RCC 7860 (cell line): ENCODE measurements at places on chromosomes 4 and X.

DNA sequence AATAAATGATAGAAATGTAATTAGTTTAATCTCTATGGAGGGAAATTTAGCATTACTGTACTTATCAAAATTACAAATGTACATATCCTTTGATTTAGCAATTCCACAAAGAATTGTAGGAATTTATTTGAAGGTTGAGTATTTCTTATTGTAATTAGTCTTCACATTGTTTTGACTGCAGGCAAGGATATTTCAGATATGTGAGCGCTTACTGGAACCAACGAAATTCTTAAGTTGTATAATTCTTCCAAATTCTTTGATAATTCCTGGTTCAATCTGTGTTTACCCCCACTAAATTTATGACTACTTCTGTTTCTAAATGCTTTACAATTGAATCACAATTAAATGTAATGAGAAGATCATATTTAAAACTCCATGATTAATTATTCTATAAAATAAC is 26.9 kb upstream of the WWC2 start:
- DNase-seq, result no peak

- peak; percentile 51 for DNase-seq
Observed at GRCh38 chr4:57426779-57427395, 316.7 kb upstream of the IGFBP7 start.

- no peak for DNase-seq
Observed at GRCh38 chr4:138110815-138111214, 131.3 kb downstream of the SLC7A11 start.

DNA sequence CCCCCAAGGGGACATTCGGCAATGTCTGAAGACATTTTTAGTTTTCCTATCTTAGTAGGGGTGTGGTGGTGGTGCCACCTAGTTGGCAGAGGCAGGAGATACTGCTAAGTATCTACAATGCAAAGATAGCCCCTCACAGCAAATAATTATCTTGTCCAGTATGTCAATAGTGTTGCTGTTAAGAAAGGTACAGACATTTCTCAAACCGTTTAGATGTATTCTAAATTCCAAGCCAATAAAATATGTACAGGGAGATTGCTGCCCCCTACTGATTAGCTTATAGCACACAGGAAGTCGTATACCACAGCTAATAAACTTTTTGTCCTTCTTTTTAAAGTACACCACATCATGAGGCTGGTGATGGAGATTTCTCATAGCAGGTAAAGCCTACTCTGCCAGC is 260.5 kb downstream of the TMA16 start:
- DNase-seq, result no peak

- DNase-seq, result no peak
Observed at GRCh38 chr4:185343726-185344581, 51.8 kb downstream of the LRP2BP start.

DNA sequence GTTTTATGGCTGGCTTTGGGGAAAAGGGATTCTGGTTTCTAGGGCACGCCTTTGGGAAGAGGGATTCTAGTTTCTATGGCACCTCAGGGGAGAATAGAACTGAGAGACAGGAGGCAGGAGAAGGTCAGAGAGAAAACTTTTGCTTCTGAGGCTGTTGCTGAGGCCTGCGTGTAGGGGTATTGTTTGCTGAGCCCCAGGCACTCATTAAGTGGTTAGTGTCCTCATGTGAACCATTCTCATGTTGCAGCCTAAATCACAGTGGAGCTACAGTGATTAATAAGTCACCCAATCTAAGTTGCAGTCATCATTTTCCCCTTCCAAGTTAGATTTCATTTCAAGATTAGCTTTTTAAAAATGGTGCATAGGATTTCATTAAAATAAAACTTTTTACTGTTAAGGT is 29.0 kb downstream of the VCX3A start:
- DNase-seq, result no peak

- DNase-seq, result no peak
Observed at GRCh38 chr4:70191647-70192046, 3.9 kb upstream of the ODAM start.

- no peak for DNase-seq
Observed at GRCh38 chr4:176778491-176778890, 14.2 kb downstream of the VEGFC start.

DNA sequence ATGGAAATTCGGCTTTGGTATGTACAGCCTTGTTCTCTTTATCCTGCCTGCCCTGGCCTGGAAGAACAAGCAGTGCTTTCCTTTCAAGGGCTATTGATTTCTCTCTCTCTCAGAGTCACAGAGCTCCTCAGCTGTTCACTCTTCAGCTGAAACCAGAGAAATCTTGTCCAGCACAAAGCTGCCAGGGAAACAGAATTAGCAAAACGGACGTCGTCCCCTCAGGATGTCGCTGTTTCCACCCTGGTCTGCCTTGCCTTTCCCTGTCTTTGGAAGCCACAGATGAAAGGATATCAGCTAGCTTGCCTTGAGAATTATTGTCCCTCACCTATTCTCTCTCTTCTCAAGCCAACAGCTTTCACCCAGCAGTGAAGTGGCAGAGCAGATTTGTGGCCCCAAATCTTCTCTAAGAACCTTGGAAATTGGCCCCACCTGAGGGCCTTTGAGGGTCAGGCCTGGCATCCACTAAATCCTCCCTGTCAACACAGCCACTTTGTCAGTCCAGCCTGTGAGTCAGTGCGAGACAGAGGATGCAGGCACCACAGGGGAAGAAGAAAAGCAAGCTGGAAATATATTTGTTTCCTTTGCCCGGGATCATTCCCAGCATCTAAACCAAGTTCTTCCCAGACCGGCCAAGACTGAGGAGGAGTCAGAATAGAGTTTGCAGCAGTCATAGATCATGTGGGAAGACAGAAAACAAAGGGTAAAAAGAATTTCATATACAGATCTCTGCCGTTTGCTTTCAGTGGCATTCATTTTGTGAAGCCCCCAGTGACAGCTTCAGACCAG is 63.8 kb upstream of the MTM1 start:
- no peak for DNase-seq

GRCh38 chrX:150410513-150410912 is 47.4 kb downstream of the MAMLD1 start:
- DNase-seq, result no peak

DNA sequence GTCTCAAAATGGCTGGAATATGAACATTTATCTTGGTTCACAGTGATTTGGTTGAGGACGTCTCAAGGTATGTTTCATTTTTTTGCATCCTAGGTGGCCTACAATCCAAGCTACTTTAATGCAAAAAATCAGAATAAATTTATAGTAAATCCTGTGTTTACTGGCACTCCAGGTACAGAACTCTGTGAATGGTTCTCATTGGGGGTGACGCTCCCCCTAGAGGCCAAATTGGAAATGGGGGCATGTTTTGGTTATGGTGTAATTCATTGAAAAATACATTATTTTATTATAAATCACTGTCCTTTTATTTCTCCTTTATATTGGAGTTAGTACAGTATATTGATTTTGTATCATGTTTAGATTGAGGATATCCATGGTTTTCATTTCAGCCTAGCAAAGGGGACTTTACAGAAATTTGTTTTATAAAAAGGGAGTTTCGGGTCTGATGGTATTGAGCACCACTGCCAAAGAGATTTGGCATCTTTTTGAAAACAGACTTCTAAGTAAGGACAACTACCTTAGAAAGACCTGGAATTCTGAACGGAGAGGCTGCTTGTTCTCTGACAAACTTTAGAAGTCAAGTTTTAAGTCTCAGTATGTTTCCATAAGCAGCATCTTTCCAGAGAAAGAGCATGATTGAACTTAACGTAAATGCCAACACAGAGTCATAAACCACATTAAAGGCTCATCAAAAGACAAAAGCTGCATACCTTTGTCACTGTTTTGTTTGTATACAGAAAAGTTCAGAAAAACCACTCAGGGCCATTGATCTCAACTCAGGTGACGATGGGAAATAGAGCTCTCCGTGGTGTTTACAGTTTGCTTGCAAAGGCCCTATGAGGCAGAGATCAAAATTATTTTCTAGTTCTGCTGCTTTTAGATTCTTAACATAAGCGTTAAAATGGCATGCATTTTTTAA is 19.4 kb downstream of the MTM1 start:
- no peak for DNase-seq

- DNase-seq, result no peak
Observed at GRCh38 chrX:7117587-7117986, 29.9 kb upstream of the STS start.

GRCh38 chr4:68724426-68724825 is 54.0 kb upstream of the UGT2B15 start:
- no peak for DNase-seq

DNA sequence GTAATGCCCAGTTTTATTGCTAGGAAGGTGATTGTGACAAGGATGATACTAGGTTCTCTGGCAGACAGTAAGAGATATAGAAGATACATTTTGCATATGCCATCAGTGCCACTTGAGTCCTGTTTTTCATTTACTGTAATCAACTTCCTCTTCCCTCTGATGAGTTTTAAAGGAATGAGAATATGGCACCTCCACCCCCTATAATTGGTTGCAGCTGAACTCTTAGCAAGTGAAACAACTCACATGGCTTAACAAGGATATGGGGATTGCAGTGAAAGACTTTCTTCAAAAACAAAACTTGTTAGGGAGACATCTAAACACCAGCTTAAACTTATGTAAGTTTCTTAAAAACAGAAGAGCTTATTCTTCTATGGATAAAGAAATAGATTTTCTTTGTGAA is 90.0 kb downstream of the AREG start:
- no peak for DNase-seq

DNA sequence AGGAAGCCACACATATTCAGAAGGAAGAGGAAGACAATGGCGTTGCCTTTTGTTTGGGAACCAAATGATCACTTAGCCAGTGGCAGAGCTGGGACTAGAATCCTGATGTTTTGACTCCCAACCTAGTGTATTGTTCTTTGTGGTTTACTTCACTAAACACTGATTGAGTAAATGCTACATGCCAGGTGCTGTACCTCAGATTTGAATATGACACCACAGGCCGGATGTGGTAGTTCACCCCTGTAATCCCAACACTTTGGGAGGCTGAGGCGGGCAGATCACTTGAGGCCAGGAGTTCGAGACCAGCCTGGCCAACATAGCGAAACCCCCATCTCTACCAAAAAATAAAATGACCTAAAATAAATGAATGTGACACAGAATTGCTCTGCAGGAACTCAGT is 8.4 kb downstream of the NDUFA1 start:
- DNase-seq, result no peak
